ENCODE measurements at places on chromosomes 12 and 14.

DNA sequence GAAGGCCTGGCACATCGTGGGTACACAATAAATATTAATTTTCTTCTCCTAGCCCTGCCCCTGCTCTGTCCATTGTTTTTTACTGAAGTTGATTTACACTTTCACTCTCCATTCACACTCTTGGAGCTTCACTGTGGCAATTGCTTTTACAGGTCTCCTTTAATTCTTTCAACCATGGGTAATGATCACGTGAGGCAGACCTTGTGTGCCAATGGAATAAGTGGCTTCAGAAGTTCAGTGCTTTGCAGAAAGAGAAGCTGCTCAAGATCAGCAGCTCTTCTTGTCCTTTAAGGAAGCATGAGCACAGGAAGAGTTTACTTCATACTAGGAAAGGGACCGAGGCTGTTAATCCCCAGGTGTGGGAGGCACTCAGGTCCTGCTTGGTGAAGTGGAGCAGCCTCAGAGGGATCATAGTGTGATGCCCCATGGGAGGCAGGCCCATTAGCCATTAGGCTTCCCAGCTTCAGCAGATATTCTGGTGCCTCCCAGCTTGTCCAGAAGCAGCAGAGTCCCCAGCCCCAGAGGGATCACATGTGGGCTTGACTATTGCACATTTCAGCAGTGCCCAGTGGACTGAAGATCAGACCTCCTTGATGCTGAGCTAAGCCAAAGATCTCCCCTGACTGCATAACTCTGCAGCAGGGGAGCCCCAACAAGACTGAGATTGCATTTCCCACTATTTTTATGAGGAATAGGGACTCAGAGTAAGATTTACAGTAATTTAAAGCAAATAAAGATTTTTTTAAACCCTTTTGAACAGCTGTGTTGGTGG lies 5.0 kb upstream of the SLC35F4 start:
- DNase-seq: no peak

- no peak for DNase-seq
Measured at GRCh38 chr14:33309106-33309505, 370.4 kb downstream of the NPAS3 start.

DNA sequence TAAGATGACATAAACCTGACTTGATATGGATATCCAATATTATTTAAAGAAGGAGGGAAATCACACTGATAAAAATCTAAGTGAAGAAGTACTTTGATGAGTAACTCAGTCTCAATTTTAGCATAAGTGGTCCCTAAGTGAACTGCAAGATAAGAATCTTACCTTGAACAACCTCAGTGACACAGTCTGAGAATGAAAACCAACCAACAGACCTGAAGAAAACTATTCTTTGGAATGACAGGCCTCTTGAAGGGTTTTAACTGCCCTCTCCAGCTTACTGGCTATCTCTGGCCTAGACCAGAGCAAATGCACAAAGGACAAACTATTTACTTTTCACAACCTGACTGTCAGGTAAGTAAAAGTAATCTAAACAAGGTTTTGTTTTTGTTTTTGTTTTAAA lies 44.7 kb downstream of the CPM start:
- DNase-seq: no peak

- no peak for DNase-seq
Measured at GRCh38 chr12:94039914-94040313, 108.5 kb upstream of the PLXNC1 start.

GRCh38 chr12:15856097-15856982 lies 25.8 kb upstream of the STRAP start:
- peak; percentile 68 for DNase-seq

- no peak for DNase-seq
Measured at GRCh38 chr12:132273992-132274334, 55.4 kb downstream of the GALNT9 start.

DNA sequence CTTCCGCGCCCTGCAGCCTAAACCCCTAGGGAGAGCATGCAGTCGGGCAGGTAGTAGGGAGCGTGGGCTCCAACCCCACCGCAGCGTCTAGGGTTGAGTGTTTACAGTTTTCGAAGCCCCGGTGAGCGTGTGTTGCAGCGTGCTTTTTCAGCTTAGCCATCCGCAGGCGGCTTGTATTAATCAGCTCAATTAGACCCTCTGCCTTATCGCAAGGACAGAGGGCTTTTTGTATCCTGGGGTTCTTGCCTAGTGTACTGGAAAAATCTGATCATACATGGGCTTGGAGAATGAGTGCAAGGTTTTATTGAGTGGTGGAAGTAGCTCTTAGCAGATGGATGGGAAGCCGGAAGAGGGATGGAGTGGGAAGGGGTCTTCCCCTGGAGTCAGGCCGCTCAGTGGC lies 44.4 kb upstream of the GNG2 start:
- no peak for DNase-seq

GRCh38 chr12:75360920-75361319 lies 26.4 kb downstream of the GLIPR1L1 start:
- peak; percentile 6 for DNase-seq

DNA sequence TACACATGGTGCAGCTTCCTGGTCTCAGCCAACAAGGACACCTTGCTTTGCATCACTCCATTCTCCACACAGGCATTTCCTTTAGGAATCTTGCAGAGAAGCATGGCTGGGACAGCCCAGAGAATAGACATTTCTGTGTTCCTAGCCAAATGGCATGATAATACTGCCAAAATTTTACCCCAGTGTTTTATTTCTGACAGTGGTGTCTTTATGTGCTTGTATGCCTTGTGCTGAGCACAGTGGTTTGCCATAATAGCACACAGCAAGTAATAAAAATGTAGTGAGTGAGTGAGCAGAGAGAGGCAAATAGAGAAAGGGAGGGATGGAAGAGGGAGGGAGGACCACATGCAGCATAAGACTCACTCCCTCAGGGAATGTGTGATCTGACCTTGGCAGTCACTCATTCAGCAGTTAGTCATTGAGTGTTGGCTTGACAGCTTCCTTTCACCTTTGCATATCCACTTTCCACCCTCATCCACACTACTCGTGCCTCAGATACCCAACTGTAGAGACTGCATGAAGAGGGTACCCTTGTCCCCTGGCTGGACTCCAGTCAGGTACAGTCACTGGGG lies 212.8 kb upstream of the CCDC196 start:
- DNase-seq: no peak

DNA sequence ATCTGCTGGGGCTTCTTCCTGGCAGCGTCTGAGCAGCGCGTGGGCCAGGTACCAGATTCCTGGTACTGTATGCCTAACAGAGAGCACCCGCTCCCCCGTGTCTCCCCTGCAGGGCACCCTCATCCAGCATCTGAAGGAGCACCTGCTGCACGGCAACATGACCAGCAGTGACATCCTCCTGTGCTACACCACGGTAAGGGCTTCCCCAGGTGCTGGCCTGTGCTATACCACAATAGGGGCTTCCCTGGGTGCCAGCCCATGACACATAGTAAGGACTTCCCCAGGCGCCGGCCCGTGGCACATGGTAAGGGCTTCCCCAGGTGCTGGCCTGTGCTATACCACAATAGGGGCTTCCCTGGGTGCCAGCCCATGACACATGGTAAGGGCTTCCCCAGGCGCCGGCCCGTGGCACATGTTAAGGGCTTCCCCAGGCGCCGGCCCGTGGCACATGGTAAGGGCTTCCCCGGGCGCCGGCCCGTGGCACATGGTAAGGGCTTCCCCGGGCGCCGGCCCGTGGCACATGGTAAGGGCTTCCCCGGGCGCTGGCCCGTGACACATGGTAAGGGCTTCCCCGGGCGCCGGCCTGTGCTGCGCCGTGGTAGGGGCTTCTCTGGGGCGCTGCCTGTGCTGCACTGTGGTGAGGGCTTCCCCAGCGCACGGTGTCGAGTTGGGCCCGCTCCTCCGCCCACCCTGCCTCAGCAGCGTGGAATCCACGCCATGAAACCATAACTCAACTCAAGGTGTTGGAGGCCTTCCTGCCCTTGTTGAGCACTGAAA lies 49.3 kb downstream of the AACS start:
- no peak for DNase-seq

DNA sequence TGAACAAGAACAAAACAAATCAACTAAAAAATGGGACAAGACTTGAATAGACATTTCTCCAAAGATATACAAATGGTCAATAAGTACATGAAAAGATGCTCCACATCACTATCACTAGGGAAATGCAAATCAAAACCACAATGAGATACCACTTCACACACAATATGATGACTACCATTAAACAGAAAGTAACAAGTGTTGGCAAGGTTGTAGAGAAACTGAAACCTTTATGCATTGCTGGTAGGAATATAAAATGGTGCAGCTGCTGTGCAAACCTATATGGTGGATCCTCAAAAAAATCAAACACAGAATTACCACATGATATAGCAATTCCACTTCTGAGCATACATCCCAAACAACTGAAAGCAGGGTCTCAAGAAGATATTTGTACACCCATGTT lies 5.2 kb downstream of the SMAGP start:
- peak; percentile 50 for DNase-seq

DNA sequence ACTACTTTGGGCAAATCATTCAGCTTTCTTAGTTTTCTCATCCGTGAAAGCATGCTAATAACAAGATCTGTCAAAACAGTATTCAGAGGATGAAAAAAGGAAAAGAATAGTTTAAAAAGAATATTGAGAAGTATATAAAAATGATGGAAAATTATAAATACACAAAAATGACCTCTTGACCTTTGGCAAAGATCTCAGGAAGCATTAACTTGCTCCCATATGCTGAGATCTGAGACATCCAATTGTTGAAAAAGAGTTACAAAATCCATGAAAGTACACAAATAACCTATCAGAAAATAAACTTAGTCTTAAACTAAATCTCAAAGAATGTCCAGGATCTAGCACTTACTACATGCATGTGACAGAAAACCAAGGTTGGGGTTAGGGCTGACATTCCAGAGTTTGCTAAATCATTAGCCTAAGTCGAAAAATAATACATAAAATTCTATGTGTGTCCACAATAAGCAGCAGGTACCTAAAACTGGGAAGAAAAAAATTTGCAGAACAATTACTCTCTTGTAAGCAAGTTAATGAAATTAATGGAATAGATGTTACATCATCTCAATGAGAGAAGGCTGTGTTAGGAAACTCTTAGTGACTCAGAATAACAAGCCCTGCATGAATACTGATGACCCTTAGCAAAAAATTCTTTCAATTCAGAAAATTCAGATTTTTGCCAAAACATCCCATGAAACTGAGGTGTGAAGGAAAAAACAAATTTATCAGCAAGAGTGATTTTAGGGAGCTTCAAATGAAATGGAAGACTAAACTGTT lies 3.4 kb downstream of the PAH start:
- no peak for DNase-seq

DNA sequence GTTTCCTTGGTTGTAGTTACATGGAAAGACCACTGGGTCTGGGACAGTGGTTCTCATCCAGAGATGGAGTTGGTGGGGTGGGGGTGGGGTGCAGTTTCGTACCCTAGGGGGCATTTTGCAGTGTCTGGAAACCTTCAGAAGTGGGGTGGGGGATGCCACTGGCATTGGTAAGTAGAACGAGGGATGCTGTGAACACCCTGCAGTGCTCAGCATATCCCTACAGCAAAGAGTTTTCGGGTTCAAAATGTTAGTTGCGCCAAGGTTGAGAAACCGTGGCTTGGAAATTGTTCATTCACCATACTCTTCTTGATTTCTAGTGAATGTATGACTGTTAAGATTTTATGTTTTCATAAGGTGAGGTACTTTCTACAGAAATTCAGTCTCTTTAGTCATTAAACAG lies 28.7 kb downstream of the TRAF3 start:
- no peak for DNase-seq

DNA sequence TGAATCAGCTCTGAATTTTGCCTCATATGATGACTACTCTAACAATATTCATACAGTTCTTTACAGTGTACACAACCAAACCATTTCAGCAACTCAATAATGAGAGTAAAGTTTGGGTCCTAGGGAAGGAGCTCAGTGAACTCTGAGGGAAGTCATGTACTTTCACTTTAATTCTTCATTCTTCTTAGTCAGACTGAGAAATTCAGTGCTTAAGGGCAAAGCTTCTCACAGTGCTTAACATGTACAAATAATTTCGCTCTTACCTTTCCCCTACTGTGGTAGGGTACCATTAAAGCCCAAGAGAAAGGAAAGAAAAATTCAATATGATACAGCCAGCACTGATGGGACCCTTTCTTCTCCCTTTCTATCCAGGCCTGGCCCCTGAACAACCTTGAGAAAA lies 435.0 kb downstream of the NELL2 start:
- DNase-seq: no peak

GRCh38 chr12:68245180-68246021 lies 8.0 kb downstream of the IL22 start:
- no peak for DNase-seq

DNA sequence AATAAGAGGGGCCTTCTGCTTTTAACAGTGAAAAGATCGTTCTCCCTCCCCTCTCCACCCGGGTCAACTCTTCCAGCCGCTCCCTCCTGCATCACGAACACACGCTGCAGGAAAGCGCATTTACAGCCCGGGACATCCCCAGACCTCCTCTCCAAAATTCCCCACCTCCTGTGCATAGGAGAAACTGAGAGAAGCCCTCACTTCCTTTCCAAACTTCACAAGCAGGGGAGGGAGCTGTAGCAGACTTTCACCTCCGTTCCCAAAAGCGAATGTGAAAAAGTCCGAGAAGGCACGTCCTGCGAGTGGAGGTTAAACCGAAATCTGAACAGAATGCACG lies 513 bp downstream of the BCAT1 start:
- no peak for DNase-seq

Measured in CD4-positive, alpha-beta T cell treated with Interleukin-12 subunit alpha and Interleukin-12 subunit beta, for 1 hour (primary cell).